ENCODE measurements at places on chromosomes 5 and 9. TPM values are rescaled to one million over a fixed set of nuclear protein-coding genes. Genes with fewer than 3 reads are reported as not detected.

The HRH2 gene
- total RNA-seq, result 4.3 TPM

The HACD4 gene
- 6.4 TPM for total RNA-seq

The TLR4 gene
- total RNA-seq, result 25.3 TPM

The PTBP3 gene
- total RNA-seq, result 61.7 TPM

The SV2C gene
- total RNA-seq, result 4.9 TPM

The PCDH1 gene
- 36.4 TPM for total RNA-seq

The PCDHGB6 gene
- total RNA-seq, result 12.4 TPM

The AK8 gene
- total RNA-seq, result 1.6 TPM

The CDC25C gene
- total RNA-seq, result not detected

Measured in sciatic nerve (tissue), 2 donors.